ENCODE measurements at places on chromosomes 7 and 10.

DNA sequence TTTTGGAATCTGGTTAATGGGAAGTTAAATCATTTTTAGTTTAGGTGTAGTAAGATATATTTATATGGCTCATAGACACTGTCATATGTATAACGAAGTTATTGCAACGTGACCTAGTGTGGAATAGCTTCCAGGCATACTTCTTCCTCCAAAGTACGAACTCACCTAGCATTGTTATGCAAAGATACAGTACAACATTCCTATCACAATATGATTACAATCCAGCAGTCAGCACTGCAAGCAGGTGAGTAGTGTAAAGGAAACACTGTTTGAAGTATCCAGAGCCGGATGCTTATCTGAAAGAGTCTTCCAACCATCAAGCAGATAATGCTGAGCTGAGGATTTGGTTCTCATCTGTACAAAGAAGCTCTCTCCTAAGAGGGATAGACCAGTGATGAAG lies 754.4 kb upstream of the IGFBP3 start:
- no peak for DNase-seq

GRCh38 chr7:66913118-66914037 lies 7.6 kb upstream of the TMEM248 start:
- no peak for DNase-seq

DNA sequence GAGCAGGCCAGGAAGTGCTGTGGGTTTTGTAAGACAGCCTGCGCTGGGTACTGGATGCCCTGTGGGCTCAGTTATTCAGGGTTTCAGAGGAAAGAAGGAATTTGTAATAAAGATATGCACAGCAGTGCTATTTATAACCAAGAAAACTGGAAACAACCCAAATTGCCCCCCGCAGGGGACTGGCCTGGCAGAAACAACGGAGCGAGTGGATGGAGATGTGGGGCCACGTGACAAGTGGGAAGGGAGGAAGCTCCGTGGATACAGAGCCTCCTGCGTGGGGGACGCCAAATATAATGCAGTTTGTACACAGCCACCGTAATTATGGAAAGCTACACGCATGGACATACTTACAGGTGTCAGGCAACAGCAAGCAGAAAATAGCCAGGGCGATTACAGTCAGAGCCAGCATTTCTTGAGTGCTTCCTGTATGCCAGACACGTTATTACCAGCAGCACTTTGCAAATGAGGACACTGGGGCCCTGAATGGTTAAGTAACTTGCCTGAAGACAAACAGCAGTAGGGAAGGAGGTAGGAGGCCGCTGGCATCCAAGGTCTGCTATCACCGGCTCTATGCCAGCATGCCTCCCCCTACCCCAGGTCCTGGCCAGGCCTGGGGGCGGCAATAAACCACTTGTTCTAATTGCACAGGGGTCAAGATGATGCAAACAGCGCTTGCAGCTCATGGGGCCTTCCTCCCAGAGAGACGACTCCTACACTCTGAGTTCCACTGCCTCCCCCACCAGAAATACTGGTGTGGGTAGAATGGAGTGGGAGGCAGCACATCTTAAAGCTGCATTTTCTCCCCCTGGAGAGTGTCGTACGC lies 8.7 kb upstream of the CAMK2B start:
- no peak for DNase-seq

GRCh38 chr10:71256661-71257318 lies 44.4 kb downstream of the UNC5B start:
- no peak for DNase-seq

DNA sequence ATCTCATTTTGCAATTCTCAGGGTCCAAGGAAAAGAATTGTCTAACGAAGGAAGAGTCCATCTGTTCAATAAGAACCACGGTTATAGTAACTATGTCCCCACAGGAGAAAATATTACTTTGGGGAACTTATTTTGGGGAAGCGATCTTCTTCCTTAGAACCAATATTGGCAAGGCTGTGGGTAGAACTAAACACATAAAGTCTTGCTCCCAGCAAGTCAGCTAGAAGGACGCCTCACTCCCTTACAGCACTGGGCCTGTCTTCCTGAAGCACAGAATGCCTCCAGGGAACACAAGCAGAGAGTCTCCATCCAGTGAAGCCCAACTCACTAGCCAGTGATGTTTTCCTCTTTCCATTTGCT lies 30.2 kb downstream of the C10orf71 start:
- no peak for DNase-seq

- no peak for DNase-seq
These were observed 54.3 kb upstream of the SGCE start for GRCh38 chr7:94710256-94710655.

DNA sequence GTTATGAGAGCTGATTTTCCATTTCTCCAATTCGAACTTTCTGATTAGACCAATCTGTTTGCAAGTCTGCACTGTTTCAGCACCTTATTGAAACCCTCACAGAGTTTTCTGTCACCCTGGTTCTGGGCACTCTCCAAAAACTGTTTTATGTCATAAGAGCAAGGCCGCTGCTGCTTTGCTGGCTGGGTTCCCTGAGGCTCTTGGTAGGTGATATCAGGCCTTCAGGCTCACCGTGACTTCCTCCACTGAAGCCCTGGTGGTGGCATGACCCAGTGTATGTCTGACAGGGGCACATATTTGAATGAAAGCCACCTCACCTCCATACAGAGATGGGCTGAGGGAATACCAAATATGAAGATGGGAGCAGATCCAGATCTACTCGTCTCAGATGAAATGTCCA lies 8.3 kb downstream of the RABGEF1 start:
- DNase-seq: no peak

GRCh38 chr7:132404261-132404660 lies 172.0 kb downstream of the PLXNA4 start:
- DNase-seq: no peak

DNA sequence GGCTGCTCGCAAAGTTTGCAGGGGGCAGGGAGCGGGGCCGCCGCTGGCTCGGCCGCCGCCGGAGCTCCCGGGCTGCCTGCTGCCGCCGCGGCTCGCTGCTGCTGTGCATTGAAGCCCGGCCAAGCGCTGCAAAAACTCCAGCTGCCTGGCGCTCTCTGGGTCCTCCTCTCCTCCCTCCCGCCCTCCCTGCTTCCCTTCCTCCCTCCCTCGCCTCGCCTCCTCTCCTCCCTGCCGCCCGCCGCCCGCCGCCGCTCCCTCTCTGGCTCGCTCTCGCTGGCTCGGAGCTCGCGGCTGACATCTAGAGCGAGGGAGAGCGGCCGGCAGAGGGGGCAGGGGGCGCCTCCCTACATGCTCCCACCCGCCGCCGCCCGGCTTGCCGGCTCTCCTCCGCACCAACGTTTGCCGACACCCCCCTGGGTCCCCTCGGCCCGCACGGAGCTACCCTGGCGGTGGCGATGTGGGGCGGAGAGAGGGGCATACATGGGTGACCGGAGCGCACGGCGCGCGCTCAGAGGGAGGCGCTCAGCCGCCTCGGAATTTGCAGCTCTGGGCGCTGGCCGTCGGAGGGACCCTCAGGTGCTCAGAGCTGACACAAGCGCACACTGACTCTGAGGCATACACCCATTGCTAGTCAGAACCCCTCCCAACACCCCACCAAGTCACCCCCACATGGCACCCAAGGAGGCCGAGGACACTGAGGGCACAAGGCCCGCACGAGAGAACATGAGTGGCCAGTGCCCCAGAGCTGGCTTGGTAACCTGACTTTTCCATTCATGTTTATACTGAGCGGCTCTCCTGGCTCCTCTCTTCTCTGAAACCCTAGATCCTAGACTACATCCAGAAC lies 1.2 kb upstream of the PLXNA4 start:
- peak; percentile 80 for DNase-seq

DNA sequence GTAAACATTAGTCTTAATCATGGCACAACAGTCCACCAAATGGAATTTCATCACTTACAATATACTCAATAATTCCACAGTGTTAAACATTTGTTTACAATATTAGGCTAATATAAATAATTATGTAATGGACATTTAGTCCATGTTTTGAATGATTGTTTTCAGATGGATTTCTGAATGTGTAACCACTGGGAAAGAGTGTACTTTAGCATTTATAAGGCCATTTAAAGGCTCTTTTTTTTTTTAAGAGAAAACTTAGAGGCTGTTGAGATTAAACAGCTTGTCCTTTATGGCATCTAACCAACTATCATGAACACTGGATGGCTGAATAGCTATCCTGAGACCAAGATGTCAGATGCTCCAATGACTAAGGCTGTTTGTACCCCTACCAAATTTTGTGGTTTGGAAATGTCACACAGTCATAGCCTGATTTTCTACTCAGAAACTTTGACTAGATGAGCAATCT lies 248.3 kb upstream of the GLI3 start:
- no peak for DNase-seq

- no peak for DNase-seq
These were observed 38.9 kb downstream of the SH3PXD2A start for GRCh38 chr10:103816431-103816830.

DNA sequence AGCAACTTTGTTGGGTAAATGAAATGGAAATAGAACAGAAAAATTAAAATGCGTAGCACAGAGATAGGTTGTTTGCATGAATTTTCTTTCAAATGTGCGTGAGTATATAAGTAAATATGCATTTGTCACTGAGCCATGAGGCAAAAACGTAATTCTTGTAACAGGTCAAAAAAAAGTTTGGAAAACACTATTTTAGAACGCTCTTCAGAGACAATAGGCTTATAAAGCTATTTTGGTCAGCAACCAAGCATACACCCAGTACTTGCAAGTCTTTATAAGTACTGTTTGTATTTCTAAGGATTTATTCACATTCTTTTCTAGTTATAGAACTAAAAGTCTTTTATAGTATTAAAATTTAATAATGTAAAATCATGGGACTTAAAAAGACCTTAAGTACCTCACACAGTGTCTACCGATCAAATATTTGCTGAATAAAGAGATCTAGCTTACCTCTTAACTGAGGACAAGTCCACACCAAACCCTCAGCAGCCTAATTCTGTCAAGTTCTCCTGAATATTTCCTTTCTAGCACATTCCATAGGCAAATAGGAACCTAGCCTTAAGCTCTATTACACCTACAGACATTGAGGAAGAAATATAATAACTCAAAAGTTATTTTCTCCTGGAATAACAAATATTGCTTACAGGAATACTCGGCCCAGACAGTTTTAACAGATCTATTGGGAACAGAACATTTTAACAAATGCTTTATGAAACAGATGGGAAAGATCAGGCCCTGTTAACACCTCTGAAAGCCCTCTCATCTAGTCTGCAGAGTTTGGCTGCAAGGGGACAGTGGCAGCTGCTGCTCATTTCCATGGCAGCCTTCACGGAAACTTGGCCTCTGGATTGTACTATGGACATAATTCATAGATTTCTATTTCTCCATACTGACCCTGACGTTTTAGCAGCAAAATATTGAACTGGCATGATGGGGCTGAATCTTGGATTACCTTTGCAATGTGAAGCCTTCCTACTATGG lies 8.8 kb downstream of the CRPPA start:
- no peak for DNase-seq

GRCh38 chr7:133061357-133061756 lies 20.5 kb downstream of the CHCHD3 start:
- no peak for DNase-seq

GRCh38 chr10:6788231-6788630 lies 208.2 kb upstream of the PRKCQ start:
- DNase-seq: no peak

DNA sequence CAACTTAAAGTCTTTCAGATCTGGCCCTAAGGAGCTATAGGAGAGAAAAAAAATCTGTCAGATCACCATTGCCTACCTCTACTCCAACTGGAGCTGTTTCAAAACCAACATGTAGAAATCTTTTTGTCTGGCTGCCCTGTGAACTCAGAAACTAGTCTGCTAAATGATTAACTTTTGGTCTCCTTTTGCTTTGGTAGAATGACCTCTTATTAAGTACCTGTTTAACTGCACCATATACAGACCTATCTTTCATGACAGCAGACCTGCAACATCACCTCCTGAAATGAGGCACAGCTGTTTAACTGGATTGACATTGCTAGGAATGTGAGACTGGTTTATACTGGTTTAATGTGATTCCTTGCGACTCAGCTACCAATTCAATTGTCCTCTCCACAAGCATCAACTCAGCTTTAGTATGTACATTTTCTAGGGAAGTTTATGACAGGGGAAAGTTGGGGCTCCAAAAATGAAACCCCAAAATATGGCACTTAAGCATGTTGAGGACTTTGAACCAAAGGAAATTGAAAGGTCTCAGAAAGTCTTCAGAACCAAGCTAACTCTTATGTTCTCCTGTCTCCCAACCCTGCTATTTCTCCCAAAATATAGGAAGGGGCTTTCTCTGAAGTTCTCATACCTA lies 1.8 kb downstream of the CYP3A43 start:
- no peak for DNase-seq

GRCh38 chr10:59674215-59674836 lies 35.3 kb downstream of the SLC16A9 start:
- no peak for DNase-seq

- DNase-seq: no peak
These were observed 858.5 kb downstream of the KCNMA1 start for GRCh38 chr10:76778914-76779795.

GRCh38 chr7:157674027-157674714 lies 337.4 kb downstream of the DNAJB6 start:
- DNase-seq: no peak

DNA sequence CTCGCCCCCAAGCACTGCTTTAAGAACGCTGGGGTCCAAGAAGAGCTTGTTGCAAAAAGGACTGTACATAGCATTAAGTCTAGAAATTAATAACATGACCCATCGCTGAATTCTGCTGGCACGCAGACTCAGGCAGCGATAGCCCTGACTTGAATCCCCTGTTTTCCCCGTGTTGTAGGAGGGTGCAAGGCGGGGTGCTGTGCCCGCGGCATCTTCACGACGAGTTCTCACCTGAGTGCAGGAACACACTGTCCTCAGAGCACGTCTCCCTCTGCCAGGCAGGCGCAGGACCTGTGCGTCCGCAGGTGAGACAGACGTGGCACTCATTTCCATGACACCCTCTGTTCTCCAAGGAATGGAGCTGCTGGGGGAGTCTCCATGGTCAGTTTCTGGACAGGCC lies 243.2 kb downstream of the TCERG1L start:
- DNase-seq: no peak

- DNase-seq: no peak
These were observed 59.2 kb downstream of the DENND2A start for GRCh38 chr7:140581411-140581810.

GRCh38 chr10:132544744-132545658 lies 7.4 kb downstream of the INPP5A start:
- DNase-seq: no peak

DNA sequence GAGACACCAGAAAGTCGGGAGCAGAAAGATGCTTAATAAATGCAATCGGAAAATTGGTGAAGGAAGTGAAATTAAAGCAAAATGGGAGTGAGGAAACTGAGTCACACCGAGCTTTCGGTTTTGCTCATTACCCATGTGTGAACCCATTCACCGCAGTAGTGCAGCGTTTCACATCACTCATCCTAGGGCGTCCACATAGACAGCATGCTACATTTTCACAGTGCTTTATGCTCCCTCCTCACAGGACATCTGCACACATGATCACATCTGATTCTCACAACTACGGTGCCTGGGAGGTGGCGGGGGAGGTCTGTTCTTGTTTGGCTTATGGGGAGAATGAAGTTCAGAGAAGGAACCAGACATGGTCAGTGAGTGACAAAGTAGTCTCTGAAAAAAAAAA lies 36.6 kb upstream of the ATP6V0A4 start:
- DNase-seq: no peak

GRCh38 chr7:24466168-24466768 lies 107.0 kb upstream of the PALS2 start:
- no peak for DNase-seq

Measured in hypothalamus (tissue), 51 donors.